Stimulated activated CD4-positive, alpha-beta T cell treated with anti-CD3 and anti-CD28 coated beads, Interleukin-15, amount 100 ng/mL, for 24 hours (primary cell): ENCODE measurements at places on chromosomes 5 and 9.

- no peak for DNase-seq
Measured at GRCh38 chr5:181281984-181282316, 21.0 kb upstream of the TRIM52 start.

GRCh38 chr9:121399126-121399882, 29.3 kb upstream of the STOM start:
- no peak for DNase-seq

DNA sequence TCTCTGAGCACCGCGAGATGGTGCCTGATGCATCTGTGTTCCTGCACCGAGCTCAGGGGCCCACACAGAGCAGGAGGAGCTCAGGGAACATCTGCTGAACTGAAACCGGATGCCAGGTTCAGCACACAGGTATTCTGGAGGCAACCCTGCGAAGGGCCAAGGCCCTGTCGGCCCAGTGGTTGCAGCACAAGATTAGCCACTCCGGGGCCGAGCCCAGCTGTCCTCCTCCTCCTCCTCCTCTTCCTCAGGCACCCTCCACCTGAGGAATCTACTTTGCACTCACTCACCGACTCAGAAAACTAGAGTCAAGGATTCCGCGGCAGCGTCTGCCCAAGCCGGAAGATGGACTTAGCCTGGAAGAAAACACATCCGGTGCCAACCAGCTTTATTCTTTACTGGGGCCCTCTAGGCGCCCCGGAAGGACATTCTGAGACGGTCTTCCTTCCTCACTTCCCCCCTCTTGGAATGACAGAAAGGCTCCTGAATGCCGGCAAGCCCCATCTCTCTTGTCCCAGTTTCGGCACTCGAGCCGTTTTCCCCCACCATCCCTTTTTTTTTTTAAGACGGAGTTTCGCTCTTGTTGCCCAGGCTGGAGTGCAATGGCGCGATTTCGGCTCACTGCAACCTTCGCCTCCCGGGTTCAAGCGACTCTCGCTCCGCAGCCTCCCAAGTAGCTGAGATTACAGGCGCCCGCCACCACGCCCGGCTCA, at the start of gene ZBTB6:
Gene ZBTB6, minus strand, starts transcription at position 360 of the 710 bp plus-strand sequence. CDS start 1,251 bp downstream, outside the sequence.
- peak; percentile 78 for DNase-seq

DNA sequence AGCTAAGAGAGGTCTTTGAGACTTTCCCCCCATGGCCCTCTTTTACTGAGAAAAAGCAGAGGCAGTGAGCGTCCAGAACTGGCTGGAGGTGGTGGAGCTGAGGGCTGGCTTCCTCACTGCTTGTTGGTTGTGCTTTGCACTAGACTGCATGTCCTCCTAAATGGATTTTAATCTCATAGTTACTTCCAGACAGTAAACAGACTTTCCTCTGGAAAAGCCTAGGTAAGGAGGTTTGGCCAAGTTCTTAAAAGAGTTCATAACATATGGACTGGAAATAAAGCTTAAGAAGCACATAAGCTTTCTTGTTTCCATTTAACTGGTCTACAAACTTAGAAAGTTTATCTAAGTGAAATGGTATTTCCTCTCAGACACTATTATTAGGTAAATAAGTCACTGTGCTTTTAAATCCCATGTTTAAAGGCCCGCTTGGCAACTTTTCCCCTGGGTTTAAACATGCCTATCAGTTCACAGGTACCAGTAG, 2.0 kb downstream of the ASPN start:
- no peak for DNase-seq
